Stimulated activated CD4-positive, alpha-beta T cell treated with anti-CD3 and anti-CD28 coated beads, TNF-alpha, amount 100 ng/mL, for 1 hour (primary cell): ENCODE measurements at places on chromosomes 1 and 21.

DNA sequence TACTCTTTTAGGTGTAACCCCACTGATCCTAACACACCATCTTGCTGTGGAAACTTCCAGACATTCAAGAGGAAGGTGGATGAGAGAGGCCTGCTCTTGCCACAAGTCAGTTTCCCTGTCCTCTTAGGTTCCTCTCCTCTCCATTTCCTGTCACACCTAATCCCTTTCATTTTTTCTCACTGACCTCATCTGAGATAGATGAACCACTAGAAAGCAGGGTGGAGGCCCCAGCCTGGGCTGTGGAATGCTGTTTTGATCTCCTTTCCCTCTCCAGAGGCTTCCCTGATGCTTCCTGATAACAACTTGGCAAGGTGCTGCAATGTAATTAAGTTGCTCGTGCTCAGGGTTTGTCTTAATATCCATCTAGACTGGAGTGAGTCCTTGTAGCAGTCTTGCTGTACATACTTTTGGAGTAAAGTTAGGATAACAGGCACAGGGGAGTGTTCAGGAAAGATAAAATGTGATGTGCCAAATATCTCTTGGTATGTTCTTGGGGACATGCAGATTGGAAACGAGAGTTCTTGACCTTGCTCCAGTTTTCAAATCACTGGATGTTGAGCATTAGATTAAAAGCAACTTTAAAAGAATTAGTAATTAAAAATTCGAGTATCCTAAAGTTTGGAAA, 11.2 kb downstream of the LRRC42 start:
- DNase-seq: no peak

GRCh38 chr1:30694280-30695175, 28.9 kb downstream of the MATN1 start:
- DNase-seq: no peak

DNA sequence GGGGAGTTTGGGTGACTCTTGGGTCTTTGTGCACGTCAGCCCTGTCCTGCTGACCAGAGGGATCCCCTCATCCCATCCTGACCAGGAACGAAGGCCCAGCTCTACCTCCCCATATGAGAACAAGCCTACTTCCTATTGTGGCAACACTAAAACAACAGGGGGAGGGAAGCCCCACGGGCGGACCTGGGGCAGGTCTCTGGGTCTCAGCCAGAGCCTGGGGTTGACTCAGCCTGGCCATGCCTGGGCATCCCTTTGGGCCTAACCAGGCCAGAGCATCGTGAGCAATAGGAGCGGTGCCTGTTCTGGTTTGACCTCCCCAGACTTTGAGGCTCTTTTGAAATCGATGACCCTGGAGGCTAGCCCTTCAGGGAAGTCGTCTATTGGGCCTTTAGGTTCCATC, 16.8 kb downstream of the RPS6KA1 start:
- no peak for DNase-seq

- no peak for DNase-seq
Observed at GRCh38 chr1:206878456-206878855, 13.0 kb downstream of the IL20 start.

DNA sequence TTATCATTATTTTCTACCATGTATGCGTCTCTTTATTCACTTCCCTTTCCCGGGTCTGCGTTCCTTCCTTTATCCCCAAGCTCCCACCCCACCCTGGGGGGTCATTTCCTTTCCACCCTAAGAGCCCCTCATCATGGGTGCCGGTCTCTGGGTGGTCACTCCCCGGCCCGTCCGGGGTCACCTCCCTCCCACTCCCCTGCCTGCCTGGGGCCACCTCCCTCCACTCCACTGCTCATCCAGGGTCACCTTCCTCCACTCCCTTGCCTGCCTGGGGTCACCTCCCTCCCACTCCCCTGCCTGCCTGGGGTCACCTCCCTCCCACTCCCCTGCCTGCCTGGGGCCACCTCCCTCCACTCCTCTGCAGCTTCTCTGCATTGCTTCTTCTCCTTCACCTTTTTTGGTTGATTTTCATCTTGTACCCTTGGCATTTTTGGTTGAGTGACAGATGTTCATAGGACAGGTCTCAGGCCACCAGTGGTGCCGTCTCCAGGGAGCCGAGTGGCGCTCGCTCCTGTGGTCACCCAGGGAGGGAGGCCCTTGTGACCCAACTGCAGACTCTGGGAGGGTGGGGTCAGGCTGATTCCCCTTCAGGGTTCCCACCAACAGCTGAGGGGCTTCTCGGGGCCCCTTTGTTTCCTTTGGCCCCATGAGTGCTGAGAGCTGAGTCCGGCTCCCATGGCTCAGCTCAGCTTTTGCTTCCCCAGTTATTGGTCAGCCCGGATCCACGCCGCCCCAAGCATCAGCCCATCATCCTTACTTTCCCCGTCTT, 48.6 kb upstream of the PCBP3 start:
- no peak for DNase-seq

DNA sequence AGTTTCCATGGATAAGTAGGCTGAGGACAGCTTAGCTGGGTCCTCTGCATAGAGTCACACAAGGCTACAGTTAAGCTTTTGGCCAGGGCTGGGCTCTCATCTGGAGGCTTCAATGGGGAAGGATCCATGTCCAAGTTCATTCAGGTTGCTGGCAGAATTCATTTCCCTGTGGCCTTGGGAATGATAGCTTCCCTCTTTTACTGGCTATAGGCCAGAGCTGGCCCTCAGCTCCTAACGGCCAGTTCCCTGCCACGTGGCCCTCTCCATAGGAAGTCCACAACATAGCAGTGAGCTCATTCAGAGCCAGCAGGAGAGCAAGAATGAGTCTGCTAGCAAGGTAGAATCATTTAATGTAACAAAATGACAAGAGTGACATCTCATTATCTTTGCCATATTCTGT, 15.1 kb upstream of the PODN start:
- no peak for DNase-seq

- no peak for DNase-seq
Observed at GRCh38 chr1:25174730-25175612, 57.3 kb downstream of the SYF2 start.

- no peak for DNase-seq
Observed at GRCh38 chr1:156804572-156805243, 11.9 kb downstream of the SH2D2A start.

DNA sequence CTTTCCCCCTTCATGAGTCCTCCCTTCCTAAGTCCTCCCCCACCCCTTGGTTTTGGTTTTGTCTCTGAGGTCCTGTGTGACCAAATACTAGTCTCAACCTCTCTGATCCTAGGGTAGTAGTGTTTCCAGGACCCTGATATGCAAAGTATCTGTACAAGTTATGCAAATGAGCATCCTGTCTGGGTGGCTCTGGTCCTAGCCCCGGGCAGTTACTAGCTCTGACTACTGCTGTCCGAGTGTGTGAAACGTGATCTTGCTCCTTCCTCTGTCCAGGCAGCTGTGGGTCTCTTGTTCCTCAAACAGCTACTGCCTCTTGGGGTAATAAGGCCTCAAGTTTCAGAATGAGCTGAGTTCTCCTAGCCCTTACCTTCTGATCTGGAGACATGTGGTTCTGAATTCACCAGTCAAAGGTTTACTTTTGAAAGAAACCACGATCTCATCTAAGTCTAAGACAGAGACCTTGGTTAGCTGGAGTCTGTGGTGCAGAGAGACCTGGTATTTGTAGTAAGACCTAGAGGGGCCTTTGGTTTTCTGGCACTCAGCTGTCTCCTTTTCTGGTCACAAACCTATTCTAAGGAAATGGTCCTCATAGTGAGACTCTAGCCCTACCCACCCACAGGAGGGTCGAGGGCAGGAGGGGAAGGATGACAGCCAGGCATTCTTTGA, 31.0 kb upstream of the IL19 start:
- no peak for DNase-seq

- DNase-seq: no peak
Observed at GRCh38 chr1:200310824-200311223, 99.0 kb downstream of the ZNF281 start.
